ENCODE measurements at places on chromosomes 6 and 20. TPM values are rescaled to one million over a fixed set of nuclear protein-coding genes. Genes with fewer than 3 reads are reported as not detected.

The LPIN3 gene
- total RNA-seq, result 0.75 TPM

DNA sequence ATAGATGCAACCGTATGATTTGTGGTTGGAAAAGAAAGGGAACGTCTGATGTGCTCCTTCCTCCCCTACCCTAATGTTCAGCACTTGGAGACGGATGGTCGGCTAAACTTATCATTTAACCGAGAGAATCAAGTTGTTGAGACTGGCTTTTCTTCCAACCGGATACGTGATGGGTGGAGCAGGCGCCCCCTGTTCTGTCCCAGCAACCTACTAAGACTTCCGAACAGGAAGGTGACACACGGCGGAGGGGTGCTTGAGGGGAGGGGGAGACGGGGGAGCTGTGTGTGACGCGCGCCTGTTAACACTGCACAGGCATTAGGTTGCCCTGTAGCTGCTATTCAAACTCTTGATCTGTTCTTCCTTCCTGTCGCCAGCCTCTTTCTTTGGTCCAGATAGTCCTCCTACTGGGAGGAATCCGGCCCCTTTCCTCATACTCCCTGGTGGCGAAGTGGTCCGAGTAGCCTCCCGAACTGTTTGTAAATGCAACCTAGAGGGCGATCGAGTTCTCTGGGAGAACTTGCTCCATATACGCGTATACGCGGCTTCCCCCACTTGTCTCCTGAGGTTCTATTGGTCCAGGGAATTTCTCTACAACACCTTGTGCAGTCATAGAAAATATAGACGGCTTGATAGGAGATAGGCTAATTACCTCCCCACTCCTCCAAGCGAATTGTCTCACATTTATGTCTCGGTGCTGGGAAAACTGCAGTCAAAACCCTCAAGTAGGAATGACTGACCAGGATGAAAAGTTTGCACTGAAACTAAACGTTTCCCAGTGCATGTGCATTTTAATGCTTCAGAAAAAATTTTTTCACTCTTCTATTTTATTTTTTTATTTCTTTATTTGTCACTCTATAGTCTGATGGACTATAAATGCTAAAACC is 126.0 kb upstream of the SLC2A12 start:
- H3K27me3 ChIP-seq, result no peaks in the 10 kb centered on the region
- H3K4me1 ChIP-seq, result peaks cover 33% of the 10 kb centered on the region
- peak; percentile 80 for DNase-seq
- H3K36me3 ChIP-seq, result no peaks in the 10 kb centered on the region
- H3K4me3 ChIP-seq, result peak overlapping the region; percentile 59

DNA sequence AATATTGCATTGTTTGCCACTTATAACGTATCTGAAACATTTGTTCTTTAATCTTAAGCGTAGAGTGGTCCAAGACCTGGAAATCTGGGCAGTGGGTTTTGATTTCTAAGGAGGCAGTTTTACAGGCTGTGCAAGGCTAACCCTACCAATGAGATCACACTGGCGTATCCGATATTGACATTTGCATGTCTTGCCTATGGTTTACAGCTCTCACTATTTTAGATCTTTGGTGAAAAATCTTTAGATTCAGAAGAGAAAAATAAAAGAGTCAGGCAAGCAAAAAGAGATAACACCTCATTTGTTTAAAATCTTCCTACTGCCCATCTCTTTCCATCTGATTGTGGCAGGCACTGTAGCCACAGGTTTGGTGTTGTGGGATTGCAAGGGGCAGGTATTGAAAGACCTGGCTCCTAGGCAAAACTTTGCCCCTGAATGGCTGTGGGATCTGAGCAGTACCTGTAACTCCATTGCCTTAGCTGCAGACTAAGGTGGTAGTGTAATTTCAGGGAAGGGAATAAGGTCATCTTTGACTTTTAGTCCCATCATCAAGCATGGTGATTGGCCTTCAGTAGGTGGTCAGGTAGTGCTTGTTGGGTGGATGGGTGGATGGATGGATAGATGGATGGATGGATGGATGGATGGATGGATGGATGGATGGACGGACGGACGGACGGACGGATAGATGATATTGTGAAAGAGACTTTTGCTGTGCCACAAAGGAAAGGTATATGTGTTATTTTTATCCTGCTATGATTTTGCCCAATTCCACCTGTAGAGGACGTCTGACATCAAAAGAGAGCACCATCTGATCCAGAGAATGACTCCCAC is 1.9 kb downstream of the TNFAIP3 start:
- H3K4me3 ChIP-seq, result peak overlapping the region; percentile 96
- H3K27me3 ChIP-seq, result no peaks in the 10 kb centered on the region
- peak; percentile 49 for DNase-seq

GRCh38 chr20:17529586-17529985 is 1.6 kb downstream of the BFSP1 start:
- H3K27ac ChIP-seq, result no peak overlapping the region
- H3K4me1 ChIP-seq, result peaks cover 14% of the 10 kb centered on the region
- H3K4me3 ChIP-seq, result no peak overlapping the region
- no peak for DNase-seq
- peaks cover 26% of the 10 kb centered on the region for H3K27me3 ChIP-seq

GRCh38 chr6:50187351-50187921 is 137.7 kb upstream of the DEFB112 start:
- H3K4me1 ChIP-seq, result no peaks in the 10 kb centered on the region
- no peak overlapping the region for H3K27ac ChIP-seq
- no peaks in the 10 kb centered on the region for H3K27me3 ChIP-seq
- DNase-seq, result no peak
- H3K36me3 ChIP-seq, result no peaks in the 10 kb centered on the region

DNA sequence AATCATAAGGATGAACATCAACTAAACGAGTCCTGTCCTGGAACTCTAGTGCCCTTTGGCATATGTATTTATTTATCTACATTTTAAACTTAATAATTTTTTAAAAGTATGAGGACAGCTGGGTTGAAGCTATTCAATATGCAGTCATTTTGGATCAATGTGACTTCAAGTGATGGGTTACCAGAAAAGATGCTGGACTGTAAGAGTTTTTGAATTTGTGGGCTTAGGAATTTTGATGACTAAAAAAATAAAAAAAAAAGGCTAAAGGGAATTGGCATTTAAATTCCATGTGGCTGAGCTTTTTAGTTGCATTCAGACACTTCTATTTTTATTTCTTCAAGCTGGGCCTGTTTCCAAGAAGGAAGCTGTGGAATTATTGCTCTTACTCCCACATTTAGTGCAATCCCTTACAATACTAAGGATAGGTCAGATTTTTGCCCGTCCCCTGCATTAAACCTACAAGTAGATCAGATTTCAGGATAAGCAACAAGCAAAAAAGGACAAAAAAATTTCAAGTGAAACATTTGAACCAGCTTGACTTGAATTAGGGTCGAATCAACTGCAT is 704.2 kb upstream of the CITED2 start:
- H3K27ac ChIP-seq, result no peak overlapping the region
- no peaks in the 10 kb centered on the region for H3K36me3 ChIP-seq
- no peak overlapping the region for H3K4me3 ChIP-seq
- DNase-seq, result no peak

The MOCS1 gene
- total RNA-seq, result 0.15 TPM

The HNF4A gene
- total RNA-seq, result not detected

The GZF1 gene
- total RNA-seq, result 12.5 TPM

The IRAK1BP1 gene
- total RNA-seq, result 3.2 TPM

DNA sequence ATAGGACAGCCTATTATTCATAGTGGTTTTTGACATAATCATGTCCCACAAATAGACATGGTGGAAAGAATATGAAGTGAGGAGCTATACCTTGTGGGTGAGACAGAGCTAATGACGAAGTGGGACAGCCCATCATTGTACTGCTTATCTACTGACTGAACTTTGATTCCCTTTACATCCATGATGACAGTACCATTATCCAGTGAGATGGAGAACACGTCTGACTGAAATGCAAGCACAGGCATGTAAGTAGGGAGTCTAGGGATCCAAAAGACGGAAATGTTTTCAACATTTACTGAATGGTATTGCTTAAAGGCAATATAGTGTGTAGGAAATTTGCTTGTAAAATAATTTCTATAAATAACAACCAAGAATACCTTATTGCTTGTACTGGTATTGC is 43.5 kb downstream of the FAM229B start:
- H3K27me3 ChIP-seq, result no peaks in the 10 kb centered on the region
- no peak for DNase-seq
- H3K36me3 ChIP-seq, result no peaks in the 10 kb centered on the region
- no peak overlapping the region for H3K27ac ChIP-seq
- no peak overlapping the region for H3K4me3 ChIP-seq

DNA sequence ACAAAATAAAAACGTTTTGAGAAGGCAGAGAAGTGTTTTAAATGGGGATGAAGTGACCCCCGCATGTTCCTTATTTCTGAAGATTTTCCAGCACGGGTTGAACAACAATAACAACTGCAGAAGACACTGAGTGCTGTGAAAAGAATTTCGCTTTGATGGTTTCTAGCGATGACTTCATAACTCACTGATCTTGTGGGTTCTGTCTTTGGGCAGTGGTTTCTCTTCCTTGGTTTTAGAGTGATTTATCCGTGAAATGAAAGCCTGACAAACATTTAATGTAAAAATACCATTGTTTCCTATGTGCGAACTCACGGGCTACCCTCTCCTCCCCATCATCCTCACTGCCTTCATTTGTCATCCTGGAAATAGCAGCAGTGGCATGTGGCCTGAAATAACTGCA is 793.9 kb downstream of the QKI start:
- no peak for DNase-seq
- no peak overlapping the region for H3K4me3 ChIP-seq
- no peaks in the 10 kb centered on the region for H3K36me3 ChIP-seq
- no peaks in the 10 kb centered on the region for H3K4me1 ChIP-seq
- H3K27me3 ChIP-seq, result no peaks in the 10 kb centered on the region

The PPP1R3G gene
- total RNA-seq, result 0.24 TPM

The GRM1 gene
- total RNA-seq, result not detected
